ENCODE measurements at places on chromosomes 7 and 10.

DNA sequence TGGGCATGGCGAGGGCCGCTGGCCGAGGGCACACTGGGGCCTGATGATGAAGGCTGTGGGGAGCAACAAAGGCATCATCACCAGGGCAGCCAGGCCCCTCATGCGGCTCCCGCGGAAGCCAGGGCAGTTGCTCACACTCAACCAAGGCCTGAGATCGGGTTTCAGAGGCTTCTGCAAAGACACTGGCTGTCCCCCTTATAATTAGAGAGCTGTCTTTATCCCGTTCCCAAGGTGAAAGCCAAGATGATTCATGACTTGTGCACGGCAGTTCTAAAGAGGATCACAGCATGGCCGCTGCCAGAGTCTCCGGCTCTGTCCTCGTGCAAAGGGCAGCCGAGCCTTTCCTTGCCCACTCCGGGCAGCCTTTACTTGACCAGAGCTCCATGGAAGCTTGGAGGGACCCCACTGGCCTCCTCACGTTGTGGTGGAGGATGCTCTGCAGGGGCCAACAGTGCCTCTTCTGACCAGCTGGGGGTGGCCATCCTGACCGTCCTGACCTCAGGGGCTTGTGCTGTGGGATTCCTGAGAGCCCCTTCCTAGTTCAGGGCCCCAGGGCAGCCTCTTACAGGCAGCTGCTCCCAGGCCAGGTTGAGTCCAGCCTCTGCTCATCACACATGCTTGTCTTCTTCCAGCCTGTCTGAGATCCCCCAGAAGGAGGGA is 82.3 kb downstream of the PRKAG2 start:
- no peak for DNase-seq

- DNase-seq, result no peak
These were observed 411.4 kb downstream of the TNS3 start for GRCh38 chr7:47170516-47170915.

GRCh38 chr10:117578490-117578889 is 35.9 kb downstream of the EMX2 start:
- no peak for DNase-seq

GRCh38 chr10:13880760-13881159 is 294.0 kb downstream of the PRPF18 start:
- no peak for DNase-seq

DNA sequence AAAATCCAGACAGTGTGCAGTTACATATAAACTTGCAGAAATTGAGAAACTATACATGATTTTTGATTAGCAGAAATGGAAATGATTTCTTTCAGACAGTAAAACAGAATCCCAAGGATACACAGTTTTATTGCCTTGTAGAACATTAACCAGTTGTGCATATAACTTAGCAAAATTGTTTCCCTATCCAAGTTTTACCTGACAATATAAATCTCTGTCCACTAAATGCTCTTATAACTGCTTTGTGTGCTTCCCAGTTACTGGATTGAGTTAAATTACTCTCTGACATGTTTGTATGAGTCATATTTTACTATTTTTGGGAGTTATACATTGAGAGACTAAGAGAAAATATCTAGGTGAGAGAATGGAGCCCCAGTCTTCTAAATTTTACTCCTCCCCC is 563.4 kb downstream of the SH2D4B start:
- no peak for DNase-seq

DNA sequence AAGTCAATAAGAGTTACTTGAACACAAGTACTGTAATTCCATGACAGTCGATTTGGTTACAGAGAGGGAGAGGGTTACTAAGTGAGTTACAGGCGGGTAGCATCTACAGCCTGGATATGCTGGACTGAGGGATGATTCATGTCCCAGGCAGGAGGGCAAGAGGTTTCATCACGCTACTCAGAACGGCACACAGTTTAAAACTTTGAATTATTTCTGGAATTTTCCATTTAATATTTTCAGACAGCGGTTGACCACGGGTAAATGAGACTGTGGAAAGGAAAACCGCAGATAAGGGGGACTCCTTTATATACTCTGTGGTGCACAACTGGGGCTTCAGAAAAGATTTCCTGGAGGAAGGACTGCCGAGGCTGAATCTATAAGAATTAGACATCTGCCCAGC is 25.7 kb upstream of the LRRC4 start:
- DNase-seq, result no peak

DNA sequence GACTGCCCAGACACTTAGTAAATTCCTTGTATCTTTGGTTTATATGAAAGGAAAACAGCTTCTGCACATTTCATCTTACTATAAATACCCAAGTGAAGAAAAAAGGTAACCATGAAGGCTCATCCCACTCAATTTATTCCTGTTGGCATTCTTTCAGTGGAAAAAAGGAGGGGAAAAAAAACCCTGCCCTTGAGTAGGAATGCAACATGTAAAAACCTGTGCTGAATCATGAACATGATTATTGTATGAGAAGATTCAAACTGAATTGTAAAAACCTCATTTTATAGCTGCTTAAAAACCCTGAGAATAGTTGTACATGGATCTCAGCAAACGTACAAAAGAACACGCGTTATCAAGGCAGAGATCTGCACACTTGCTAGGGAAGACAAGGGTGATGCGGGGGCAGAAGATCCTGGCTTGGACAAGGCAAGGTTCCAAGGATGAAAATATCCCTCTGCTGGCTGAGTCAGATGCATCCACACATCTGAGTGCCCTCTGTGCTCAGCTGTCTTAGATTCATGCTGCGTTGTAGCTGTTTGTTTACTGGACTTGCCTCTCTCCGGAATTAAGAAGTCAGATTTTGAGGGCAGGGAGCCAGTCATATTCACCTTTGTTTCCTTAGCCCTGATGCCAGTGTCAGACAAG is 658.2 kb downstream of the PARD3 start:
- no peak for DNase-seq

DNA sequence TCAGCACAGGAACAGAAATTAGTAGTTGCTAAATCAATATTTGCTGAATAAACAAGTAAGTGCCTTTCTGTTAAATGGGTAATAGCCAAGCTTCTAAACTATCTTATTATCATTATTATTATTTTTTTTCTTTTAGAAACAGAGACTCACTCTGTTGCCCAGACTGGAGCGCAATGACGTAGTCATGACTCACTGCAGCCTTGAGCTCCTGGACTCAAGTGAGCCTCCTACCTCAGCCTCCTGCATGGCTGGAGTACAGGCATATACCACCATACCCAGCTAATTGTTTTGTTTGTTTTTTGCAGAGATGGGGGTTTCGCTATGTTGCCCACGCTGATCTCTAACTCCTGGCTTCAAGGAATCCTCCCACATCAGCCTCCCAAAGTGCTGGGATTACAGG is 12.3 kb upstream of the ELN start:
- no peak for DNase-seq

DNA sequence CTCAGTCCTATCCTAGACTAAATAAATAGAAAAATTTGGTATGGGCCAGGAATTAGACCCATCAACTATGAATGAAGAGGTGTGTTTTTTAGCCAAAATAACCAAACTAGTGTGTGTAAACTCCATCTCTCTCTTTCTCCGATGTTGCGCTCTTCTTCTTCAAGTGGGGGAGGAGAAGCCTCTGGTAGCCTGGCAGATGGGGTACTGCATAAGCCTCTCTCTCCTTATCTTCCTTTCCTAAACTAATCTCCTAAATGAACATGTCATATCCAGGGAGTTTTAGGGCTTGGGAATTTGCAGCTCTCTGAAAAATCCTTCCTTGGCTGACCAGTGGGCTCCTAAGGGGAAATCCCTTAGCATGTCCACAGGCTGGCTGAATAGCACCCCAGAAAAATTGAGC is 56.3 kb upstream of the RAPGEF5 start:
- no peak for DNase-seq

DNA sequence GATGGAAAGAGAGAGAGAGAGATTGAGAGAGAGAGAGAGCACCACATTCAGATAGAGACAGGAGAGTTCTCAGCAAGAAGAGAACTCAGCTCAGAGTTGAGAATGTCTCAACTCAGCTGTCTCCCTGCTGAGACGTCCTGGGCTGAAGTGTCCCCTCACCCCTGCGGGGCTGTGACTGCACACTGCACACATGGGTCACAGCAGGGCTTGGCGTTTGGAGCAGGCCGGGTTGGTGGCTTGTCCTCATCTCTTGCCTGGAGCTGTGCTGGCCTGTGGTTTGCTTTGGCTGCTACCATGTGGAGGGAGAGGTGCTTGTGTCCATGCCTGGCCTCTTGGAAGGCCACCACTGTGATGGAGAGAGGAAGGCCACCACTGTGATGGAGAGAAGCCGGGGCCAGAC is 167.9 kb downstream of the RNF216 start:
- DNase-seq, result no peak

DNA sequence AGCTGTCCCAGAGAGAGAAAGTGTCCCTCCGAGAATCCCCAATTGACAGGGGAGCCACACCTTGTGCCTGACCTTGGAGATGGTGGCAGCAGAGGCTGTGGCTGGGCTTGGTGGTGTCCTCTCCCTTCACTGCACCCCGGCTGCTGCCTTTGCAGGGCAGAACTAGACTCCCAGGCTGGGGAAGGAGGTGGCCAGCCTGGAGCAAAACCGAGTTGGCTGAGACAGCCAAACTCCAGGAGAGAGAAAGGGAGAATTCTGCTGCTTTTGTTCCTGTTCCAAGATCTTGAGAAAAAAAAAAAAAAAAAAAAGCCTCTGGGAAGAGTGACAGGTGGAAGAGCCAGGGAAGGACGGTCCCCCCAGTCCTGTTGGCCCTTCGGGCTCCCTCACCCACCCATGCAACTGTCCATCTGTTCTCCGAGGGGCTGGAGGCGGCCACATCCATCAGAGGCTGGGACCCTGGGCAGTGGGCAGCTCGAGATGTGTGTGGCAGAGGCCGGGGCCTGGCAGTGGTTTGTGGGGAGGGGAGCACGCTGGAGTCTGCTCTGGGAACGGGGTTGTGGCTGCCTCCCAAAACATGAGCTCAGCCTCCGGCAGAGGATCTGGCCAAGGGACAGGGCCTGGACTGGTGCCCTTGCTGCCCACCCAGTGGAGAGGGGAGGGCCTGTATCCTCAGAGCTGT is 35.5 kb downstream of the CLIP2 start:
- DNase-seq, result no peak

GRCh38 chr10:17980846-17981565 is 29.3 kb downstream of the SLC39A12 start:
- DNase-seq, result no peak

GRCh38 chr7:66379542-66380160 is 174.5 kb downstream of the TPST1 start:
- DNase-seq, result no peak

- no peak for DNase-seq
These were observed 4.6 kb downstream of the POLM start for GRCh38 chr7:44077681-44078091.

DNA sequence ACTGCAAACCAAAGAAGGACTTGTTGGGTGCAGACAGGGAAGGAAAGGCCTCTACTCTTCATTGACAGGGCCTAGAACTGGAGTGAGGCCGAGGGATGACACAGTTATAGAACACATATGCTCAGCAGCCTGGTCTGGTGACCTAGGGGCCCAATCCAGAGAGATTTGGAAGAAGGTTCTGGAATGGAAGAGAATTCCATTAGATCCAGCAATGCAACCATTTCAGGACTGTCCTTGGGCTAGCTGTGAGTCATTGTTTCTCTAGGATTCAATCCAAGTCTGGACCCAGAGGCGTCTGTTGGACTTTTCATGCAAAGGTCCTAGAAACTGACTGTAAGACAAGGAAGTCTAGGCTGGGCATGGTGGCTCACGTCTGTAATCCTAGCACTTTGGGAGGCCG is 59.2 kb downstream of the WIPF3 start:
- DNase-seq, result no peak

DNA sequence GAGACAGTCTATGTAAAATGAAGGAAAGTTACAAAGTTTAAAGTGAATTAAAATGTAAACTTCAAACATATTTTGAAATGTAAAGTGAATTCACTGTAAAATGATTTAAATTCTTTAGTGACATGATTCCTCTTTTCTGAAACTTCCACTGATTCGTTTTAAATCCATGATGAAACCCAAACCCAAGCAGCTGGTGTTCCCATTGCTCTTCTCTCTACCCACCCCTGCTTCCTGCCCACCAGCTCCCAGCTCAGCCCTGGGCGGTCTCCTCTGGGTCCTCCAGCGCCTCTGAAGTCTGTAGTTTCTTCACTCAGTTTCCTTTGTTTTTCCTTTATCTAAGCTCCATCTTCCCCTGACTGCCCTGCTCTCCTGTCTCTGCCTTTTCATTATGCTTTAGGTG is 175.9 kb downstream of the SNX10 start:
- no peak for DNase-seq

DNA sequence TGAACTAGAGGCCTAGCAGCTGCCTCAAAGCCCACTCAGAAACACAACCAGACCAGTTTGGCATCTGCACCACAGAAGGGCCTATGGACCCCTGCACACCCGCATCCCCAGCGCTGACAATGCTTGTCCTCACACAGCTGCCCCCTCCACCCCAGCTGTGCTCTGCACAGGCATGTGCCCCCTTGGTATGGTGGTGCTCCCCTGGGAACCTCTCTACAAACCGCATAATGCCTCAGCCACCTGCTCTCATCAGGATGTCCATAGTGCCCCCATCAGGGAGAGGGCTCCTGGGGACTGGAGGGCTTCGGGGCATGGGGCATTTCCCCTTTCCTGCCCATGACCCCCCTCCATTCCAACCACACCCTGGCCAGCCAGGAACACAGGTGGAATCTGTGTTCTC is 347.5 kb downstream of the GRID1 start:
- DNase-seq, result no peak

DNA sequence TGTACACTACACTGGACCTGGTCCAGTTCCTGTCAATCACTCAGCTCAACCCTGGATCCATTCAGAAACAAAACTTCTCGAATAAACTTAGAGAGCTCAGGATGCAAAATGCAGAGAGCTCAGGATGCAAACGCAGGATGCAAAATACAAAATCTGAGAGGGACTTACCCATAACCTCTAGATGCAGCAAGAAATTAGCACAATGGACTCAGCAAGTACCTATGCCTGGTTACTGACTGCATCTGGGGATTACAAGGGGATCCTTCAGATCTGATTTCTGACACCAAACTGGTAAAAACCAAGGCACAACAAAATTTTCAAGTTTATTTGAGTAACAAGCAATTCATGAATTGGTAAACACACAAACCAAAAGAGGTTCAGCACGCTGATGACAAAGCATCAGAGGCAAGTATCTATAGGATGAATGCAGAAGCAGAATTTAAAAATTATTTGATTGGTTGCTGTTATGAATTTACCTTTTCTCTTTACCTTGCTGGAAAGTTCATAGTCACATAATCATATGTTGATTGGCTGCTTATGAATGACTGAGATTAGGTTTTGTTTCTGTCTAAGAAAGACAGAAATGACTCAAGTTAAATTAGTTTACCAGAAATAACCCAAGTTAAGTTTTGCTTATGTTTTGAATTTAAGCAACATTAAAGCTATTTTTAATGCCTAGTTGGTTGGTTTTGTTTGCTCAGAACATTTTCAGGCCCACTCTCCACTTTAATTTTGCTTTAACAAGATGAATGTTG is 11.4 kb downstream of the GIMAP6 start:
- DNase-seq, result no peak

- DNase-seq, result no peak
These were observed 299.1 kb upstream of the NFE2L3 start for GRCh38 chr7:25852939-25853271.

- no peak for DNase-seq
These were observed 42.9 kb downstream of the ANTXRL start for GRCh38 chr10:46329690-46330016.

Data from CD8-positive, alpha-beta T cell (primary cell).